ENCODE measurements at places on chromosomes 12 and 14. TPM values are rescaled to one million over a fixed set of nuclear protein-coding genes. Genes with fewer than 3 reads are reported as not detected.

The ARHGAP9 gene
- total RNA-seq, result 2.9 TPM

The GNPTAB gene
- 59.3 TPM for total RNA-seq

The IFNG-AS1 gene
- 0.32 TPM for total RNA-seq

The IL22 gene
- not detected for total RNA-seq

The TEX22 gene
- total RNA-seq, result 0.11 TPM

The RPGRIP1 gene
- 0.48 TPM for total RNA-seq

The CELA1 gene
- not detected for total RNA-seq

The ACOT6 gene
- not detected for total RNA-seq

The ASPG gene
- 2.2 TPM for total RNA-seq

The LRRC10 gene
- total RNA-seq, result not detected

The ASCL1 gene
- total RNA-seq, result 0.32 TPM

The DNAJC22 gene
- 1.0 TPM for total RNA-seq

The HOXC9 gene
- total RNA-seq, result 1.8 TPM

The FOXJ2 gene
- 11.2 TPM for total RNA-seq

The LIN7A gene
- 31.2 TPM for total RNA-seq

The DCN gene
- total RNA-seq, result 3,503 TPM

The RNASE12 gene
- total RNA-seq, result not detected

The STAC3 gene
- 13.5 TPM for total RNA-seq

The LRRK2 gene
- total RNA-seq, result 44.1 TPM

The PLEKHG7 gene
- 0.37 TPM for total RNA-seq

The SSPN gene
- 78.5 TPM for total RNA-seq

The TRIP11 gene
- 103 TPM for total RNA-seq

The LRRC9 gene
- total RNA-seq, result 0.21 TPM

The SERPINA9 gene
- total RNA-seq, result not detected

The NANOG gene
- 0.21 TPM for total RNA-seq

The DTX3 gene
- 29.8 TPM for total RNA-seq

Measured in urinary bladder (tissue), 4 donors.